HEK293T (cell line): ENCODE measurements at places on chromosomes 2 and 18.

- no peak for DNase-seq
Observed at GRCh38 chr2:64942693-64943092, 46.5 kb upstream of the SLC1A4 start.

DNA sequence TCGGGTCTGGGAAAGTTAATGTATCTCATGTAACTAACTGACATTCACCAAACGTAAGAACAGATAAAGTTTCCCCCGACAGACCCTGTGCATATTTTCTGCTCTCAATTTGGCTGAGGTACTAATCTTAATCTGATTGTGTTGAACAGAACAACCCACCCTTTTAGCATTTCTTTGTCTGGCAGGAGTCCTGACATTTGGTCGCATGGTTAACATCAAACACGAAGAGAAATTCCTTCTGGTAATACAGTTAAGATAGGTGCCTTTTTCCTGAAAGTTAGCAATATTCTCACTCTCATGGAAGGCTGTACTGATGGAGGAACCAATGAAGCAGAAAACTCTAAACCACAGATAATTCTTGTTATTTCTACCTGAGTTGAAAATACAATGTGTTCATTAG is 520.8 kb downstream of the PARD3B start:
- no peak for DNase-seq

GRCh38 chr18:51998711-51999110 is 341.3 kb upstream of the DCC start:
- no peak for DNase-seq

- peak; percentile 93 for DNase-seq
Observed at GRCh38 chr2:25673300-25674076, at the start of gene DTNB. Gene DTNB (minus strand): TSS chr2:25673577. CDS start chr2:25652660, 20,917 bp downstream.

- no peak for DNase-seq
Observed at GRCh38 chr2:31762085-31762484, 181.3 kb upstream of the SRD5A2 start.

GRCh38 chr2:118190474-118190873 is 102.2 kb downstream of the INSIG2 start:
- DNase-seq, result no peak

DNA sequence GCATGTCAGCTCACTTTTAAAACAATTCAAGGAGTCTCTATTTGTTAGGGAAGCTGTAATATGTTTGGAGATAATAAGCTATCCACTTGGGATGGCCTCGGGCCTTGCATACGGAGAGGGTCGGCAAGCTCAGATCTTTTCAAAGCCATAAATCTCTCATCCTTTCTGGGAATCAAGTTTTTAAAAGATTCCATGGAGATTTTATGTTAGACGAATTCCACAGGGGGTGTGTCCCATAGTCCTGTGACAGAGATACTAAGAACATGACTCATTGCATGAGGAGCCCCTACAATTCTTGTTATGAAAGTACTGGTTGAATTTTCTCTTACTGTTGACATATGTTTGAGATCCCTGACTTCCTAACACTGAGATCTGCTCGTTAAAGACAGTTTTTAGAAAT is 108.7 kb downstream of the FEZ2 start:
- DNase-seq, result no peak

- DNase-seq, result no peak
Observed at GRCh38 chr2:149064856-149065630, 26.5 kb downstream of the LYPD6B start.

DNA sequence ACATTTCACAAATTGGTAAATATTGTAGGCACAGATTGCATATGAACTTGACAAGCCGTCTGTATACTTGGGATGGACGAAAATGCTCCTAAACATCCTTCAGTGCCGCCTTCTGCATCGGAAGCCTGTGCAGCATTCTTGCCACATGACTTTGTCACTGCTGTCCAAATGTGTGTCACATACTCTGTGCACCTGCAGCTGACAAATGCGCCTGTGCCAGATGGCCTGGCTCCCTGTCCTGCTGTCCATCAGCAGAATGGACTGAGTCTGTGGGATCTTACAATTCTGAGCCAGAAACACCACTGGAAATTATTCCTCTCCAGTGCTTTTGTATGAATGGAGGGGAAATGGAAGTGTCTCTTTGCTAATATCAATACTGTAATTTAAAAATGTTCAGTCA is 89.9 kb downstream of the DCDC2C start:
- DNase-seq, result no peak

GRCh38 chr2:100038011-100038410 is 104.4 kb downstream of the AFF3 start:
- DNase-seq, result no peak

DNA sequence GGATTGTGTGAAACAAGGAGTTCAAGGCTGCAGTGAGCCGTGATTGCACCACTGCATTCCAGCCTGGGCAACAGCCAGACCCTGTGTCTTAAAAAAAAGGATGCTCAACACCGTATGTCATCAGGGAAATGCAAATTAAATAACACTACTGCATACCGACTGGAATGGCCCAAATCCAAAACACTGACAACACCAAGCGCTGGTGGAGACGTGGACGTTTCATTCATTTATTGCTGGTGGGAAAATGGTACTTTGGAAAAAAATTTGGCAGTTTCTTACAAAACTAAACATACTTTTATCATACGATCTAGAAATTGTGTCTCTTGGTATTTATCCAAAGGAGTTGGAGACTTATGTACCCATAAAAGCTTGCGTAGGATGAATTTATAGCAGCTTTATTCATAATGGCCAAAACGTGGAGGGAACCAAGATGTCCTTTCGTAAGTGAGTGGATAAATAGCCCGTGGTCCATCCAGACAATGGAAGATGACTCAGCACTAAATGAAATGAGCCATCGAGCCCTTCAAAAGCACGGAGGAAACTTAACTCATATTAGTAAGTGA is 24.2 kb downstream of the NEU4 start:
- no peak for DNase-seq

DNA sequence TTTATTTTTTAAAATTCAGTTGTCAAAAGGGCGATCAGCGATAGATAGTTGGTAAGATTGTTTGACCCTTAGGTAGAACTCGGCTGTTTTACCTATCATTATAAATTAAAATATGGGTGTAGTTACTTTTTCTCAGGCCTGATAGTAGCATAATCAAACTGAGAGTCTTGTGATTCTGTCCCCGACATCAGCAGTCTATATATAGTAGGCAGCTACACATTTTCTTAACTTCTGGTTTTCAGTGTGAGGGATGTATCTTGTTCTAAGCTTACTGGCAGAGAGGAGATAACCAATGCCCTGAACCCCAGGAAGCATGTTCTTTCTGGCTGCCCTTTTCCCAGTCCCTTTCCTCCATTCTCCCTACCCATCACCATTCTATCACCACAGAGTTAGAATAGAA is 56.6 kb downstream of the XRCC5 start:
- no peak for DNase-seq

GRCh38 chr2:116979916-116980764 is 834.4 kb upstream of the DDX18 start:
- DNase-seq, result no peak

DNA sequence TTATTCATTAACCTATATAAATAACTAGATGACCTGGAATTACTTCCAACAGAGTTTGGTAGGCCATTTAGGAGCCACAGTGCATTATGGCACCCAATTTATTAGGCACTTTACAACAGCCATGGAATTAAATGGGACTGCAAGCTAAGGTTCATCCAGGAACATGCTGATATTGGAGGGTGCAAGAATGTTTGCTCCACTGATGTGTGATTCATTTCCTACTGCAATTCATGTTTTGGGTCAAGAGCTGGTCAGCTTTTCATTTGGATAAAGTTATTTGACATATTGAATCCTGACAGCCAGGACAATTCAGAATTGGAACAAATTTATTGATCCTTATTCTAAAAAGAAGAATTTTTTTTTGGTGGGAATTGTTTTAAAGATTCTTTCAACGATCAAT is 11.8 kb upstream of the LYPD1 start:
- no peak for DNase-seq

- DNase-seq, result peak; percentile 91
Observed at GRCh38 chr18:24271381-24272228, 126.0 kb downstream of the OSBPL1A start.
